ENCODE measurements at places on chromosomes 2 and 18.

DNA sequence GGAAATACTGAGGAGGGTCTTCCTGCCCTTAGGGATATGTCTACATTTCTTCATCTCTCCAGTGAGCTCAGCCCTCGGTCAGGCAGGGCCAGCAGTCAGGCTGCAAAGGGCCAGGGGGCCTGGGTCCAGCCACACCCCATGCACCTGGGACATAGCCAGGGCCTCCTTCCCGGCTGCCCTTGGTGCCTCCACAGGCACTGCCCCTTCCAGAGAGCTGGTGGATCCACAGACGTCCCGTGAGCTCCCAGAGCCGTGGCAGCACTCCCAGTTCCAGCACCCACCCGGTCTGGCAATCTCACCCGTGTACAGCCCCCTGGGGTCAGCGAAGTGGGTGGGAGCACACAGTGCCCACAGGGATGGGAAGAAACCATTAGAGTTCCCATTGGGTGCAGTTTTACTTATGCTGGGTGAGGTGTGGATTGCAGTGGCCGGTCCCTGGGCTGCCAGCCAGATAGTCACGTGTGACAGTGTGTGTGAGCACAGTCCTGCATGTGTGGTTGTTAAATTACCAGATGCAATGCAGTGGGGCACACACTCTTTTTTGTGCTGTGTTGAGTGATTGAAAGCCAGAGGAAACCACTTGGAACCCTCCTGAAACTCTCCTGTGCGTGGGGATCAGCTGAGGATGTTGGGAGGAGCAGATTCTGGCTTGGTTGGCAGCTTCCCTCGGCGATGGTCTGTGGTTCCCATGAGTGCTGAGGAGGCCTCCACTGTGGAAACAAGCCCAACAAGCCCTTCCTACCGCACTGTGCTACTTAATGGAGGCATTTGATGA is 131.0 kb downstream of the SNTG2 start:
- no peak for DNase-seq

GRCh38 chr2:239579081-239579480 is 178.3 kb upstream of the HDAC4 start:
- DNase-seq, result no peak

GRCh38 chr2:191862156-191862775 is 15.4 kb upstream of the CAVIN2 start:
- no peak for DNase-seq

DNA sequence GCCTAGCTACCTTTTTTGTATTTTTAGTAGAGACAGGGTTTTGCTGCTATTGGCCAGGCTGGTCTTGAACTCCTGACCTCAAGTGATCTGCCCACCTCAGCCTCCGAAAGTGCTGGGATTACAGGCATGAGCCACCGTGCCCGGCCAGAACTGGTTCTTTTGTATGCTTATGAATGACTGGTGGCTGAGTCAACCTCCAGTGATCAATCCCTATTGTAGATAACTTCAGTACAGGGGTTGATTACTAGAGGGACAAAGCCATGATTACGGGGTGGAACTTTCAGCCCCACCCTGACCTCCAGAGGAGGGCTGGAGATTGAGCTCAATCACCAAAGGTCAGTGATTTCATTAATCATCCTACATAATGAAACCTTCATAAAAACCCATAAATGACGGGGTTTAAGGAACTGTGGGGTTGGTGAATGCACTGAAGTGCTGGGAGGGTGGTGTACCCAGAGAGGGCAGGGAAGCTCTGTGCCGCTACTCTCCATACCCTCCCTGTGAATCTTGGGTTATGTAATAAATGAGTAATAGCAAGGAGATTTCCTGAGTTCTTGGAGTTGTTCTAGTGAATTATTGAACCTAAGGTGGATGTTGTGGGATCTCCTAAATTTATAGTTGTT is 281.8 kb upstream of the CXCR4 start:
- no peak for DNase-seq

GRCh38 chr2:217978536-217979150 is 24.2 kb downstream of the TNS1 start:
- DNase-seq, result no peak

GRCh38 chr2:28268386-28268785 is 124.3 kb upstream of the FOSL2 start:
- DNase-seq, result no peak

GRCh38 chr18:58953627-58954026 is 89.0 kb downstream of the ZNF532 start:
- no peak for DNase-seq

GRCh38 chr2:202201220-202202160 is 36.9 kb downstream of the SUMO1 start:
- DNase-seq, result no peak

- no peak for DNase-seq
These were observed 138.2 kb downstream of the ZNF236 start for GRCh38 chr18:76960528-76961035.

DNA sequence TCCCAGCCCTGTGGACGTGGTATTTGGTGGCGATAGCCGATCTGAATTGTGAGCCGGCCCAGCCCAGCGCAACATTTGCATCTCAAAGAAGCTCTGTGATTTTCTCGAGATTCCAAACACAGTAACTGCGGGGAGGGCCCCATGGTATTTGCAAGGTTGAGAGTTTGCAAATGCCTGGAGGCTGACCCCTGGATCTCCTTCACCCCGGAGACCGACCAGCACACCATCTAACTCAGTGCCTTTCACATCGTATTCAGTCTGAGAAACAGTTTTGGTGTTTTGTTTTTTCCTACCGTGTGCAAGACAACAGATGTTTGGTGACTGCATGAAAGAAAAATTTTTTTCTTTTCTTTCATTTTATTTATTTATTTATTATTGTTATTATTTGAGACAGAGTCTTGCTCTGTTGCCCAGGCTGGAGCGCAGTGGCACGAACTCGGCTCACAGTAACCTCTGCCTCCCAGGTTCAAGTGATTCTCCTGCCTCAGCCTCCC is 40.3 kb downstream of the MYCN start:
- no peak for DNase-seq

DNA sequence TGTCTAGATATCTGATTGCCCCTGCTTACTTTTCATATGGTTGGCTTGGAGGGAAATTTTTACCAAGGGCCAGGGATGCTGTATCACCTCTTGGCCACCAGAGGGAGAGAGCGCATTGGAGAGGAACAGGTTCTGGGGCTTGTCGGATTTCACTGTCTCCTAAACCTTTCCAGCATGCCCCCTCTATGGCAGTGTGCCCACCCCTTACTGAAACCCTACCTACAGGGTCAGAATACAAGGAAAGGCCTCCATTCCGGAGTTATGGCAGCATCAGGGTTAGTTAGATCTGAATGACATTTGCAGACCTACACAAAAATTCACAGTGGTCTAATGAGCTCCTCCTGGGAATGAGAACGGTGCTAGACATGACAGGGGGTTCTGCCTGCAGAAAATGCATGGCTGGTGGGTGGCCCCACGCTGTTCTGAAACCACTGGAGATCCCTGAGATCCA is 5.8 kb downstream of the SLC14A2 start:
- no peak for DNase-seq

DNA sequence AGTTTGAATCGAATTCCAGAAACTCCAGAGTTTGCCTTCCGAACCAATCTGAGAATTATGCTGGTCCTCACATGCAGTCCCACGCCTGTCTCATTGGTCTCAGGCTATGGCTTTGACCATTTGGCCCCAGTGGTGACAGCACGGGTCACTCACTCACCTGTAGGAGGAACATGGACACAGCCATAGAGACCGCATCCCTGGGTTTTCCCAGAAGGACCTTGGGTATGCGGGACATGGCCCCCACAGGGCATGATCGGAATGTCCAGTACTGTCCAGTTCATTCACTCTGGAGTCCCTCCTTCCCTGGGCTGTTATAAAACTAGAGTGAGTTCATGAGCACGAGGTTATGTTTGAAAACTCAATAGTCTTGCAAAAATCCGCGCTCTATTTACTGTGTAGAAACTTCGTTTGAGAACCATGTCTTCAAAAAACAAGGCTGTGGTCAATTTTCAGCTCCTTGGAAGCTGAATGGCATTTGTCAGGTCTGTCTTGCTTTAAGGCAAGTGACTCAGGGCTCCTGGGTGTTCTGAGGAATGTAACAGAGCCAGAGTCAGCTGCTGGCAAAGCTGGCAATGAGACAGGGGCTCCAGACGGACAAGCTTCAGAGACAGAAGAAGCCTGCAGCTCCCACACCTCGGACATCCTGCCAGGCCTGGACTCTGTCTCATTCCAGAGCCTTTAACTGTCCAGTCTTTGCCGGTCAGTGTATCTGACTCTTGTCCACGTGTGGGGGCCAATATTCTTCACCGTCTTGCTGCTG is 86.7 kb upstream of the TMEM18 start:
- no peak for DNase-seq

DNA sequence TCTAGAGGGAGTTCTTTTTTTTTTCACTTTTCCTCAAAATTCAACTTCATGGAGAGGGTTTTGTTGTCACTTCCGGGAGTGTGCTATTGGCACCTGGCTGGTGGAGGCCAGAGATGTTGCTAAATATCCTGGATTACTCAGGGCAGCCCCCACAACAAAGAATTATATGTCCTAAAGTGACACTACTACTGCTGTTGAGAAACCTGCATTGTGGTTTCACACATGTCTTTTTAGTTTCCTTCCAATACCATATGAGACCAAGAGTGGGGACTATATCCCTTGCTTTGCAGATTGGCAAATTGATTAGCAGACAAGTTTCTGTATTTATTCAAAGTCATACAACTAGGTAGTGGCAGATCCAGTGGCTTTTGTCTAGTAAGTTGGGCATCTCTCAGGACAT is 826.8 kb downstream of the TRIB2 start:
- DNase-seq, result no peak

- no peak for DNase-seq
These were observed 9.8 kb downstream of the FZD5 start for GRCh38 chr2:207759890-207760289.

GRCh38 chr18:72697706-72698105 is 153.6 kb upstream of the CBLN2 start:
- no peak for DNase-seq

GRCh38 chr2:11688222-11689069 is 18.5 kb upstream of the NTSR2 start:
- no peak for DNase-seq

- DNase-seq, result no peak
These were observed 67.8 kb upstream of the LMAN1 start for GRCh38 chr18:59426855-59427254.

GRCh38 chr18:45836242-45837205 is 11.0 kb downstream of the SIGLEC15 start:
- no peak for DNase-seq

DNA sequence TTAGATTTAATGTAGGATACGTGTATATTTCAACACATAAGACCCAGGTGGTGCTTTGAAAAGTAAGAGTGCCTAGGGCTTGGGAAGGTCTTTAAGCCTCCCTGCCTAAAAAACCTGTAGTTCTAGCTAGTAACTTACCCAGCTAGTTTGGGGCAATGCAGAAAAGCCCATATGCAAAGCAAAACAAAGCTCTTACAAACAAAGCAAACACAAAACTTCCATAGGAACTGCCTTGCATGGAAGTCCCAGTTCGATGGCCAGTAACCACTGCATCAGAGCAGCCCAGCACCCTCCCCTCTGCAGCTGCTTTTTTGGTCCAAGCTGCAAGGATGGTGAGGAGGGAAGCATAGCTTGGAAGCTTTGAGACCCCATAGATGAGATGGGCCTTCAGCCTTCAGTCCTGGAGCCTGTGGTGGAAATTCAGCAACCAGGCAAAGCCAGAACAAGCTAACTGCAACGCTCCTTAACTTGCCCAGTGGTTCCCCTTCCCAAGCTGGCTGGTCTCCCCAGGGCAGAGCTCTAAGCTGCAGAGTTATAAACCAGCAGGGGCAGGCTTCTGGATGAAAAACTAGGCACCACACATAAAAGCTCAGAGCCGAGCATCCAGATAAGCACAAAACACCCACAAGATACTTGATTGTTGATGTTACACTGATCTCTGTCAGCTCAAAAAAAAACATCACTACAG is 16.2 kb downstream of the C2orf76 start:
- DNase-seq, result no peak

DNA sequence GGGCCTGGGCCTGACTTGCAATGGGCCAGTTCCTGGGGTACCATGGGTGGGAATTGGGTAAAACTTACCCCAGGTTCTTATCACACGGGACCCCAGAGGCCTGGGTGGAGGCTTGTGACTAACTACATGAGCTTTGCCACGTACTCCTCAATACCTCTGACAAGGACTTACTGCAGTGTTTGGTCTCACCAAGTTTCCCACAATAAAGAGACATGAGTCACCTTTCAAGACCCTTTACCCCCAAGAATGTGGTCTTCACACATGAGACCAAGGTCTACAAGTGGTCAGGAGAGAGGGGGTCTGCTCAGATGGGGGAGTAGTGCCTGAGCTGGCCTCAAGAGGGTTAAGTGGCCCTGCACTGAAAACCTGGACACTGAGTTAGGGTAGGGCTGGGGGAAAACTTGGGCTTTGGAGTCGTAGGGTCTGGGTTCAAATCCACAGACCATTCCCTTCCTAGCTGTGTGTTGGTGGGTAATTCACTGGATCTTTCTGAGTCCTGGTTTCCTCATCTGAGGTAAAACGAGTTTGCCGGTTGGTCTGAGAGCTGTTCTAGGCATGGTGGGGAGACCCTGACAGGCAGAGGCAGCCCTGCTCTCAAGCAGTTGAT is 2.0 kb upstream of the GNLY start:
- no peak for DNase-seq

DNA sequence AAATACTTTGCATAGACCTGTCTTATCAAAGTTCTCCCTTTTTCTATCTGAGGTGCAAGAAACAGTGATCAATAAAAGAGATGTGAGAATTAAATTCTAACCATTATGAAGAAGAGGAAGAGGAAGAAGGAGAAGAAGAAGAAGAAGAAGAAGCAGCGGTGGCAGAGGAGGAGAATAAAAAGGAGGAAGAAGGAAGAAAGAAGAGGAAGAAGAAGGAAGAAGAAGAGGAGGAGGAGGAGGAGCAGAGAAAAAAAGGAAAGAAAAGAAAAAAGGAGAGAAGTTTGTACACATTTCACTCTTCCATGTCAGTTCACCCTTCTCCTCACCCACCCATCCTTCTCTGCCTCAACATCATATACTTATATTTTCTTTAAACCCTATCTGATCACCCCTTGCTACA is 68.4 kb downstream of the METTL4 start:
- DNase-seq, result no peak
